Heart right ventricle (tissue), 16 donors: ENCODE measurements at places on chromosomes 6 and 20. TPM values are rescaled to one million over a fixed set of nuclear protein-coding genes. Genes with fewer than 3 reads are reported as not detected.

DNA sequence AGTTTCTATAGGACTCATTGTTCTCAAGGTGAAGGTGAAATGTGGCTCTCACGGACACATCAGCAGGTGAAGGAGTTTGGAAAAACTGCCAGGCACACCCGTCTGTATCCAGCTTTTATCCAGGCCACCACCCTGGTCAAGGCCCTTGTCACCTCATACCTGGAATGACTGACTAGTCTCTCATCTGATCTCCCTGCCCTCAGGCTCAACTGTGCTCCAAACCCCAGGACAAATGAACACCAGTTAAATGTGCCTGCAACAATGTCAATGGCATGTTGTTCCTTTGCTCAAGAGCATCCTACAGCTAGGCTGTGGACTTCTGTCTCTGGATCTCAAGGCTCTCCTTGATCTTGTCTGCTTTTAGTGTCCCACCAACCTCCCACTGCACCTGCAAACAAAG lies 47.6 kb upstream of the DSP start:
- no peak for DNase-seq

The GNAS-AS1 gene
- total RNA-seq = 0.36 TPM

- no peak for DNase-seq
Observed at GRCh38 chr6:140370976-140371870, 996.8 kb upstream of the CITED2 start.

The DZANK1 gene
- 1.2 TPM for total RNA-seq

DNA sequence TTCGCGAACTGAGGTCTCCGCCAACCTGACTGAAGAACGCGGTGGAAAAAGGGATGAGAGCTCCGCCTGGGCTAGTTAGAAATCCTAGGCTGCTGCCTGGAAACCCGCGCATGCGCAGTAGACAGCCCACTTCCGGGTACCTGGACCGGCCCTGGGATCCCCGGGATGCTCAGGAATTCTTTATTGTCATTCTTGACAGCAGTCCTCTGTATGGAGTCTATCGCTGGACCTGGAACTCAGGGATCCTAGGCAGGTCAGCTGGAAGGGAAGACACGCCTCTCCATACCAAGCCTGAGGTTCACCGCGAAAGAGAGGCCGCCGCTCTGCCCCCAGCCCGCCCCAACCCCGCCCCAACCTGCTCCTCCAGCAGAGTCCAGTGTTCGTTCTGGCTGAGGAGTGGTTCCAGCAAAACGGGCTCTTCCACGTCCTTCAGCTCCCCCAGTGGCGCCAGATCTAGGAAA lies 1379.2 kb upstream of the DEFB115 start:
- DNase-seq = no peak

DNA sequence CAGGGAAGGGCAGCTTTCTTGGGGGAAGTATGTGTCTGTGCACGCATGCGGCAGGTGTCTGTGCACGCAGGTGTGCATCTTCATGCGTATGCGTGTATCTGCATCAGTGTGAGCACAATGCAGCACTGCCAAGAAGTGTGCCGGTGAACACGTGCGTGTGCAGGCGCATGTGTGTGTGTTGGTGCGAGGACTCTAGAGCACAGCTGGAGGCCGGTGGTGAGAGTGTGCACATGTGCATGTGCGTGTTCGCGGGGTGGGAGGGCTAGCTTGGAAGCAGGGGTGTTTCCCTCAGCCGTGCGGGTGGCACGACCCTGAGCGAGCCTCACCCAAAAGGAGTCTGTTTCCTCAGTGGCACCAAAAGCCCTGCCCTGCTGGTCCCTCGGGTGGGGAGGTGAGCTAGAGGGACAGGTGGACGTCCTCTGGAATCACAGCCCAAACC lies 7.5 kb downstream of the SLC17A9 start:
- no peak for DNase-seq

The TEAD3 gene
- total RNA-seq = 39.5 TPM

DNA sequence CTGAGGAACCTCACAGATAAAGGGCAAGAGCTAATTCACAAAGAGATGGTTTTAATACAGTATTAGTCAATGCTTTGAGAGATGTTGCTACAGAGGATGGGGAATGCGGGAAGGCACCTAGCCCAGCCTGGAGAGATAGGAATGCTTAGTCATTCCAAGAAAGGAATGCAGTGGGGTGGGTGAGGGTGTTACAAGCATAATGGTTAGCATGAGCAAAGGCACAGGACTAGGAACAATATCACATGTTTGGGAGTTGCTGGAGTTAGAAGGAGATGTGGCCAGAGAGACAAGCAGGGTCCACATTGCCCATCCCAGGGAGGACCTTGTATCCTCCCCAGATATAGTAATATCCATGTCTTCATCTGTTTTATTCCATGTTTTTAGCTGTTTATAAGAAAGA lies 107.0 kb upstream of the OGFRL1 start:
- no peak for DNase-seq
